ENCODE measurements at places on chromosomes 1 and 21.

- H3K36me3 ChIP-seq: no peaks in the 10 kb centered on the region
- no peak for DNase-seq
- H3K27ac ChIP-seq: no peak overlapping the region
- no peaks in the 10 kb centered on the region for H3K27me3 ChIP-seq
Observed at GRCh38 chr1:82703951-82704350, 903.2 kb downstream of the ADGRL2 start.

DNA sequence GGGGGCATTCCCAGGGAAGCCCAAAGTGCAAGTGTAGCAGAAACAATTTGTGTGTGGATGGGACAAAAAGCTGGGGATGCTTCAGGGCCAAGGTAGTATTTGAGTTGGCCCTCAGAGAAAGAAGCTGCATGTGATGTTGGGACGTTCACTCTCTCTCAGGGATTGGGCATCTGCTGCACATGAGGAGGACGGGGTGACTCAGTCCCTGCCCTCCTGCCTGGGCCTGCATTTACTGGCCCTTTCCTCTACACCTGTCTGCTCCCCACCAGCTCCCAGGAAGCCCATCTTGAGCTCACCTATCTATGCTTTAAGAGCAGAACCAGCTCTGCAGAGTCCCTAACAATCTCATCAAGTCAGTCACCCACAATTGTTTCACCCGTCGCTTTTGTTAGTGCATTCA is 23.5 kb upstream of the MPZL1 start:
- H3K27ac ChIP-seq: no peak overlapping the region
- H3K4me3 ChIP-seq: no peak overlapping the region
- peaks cover 25% of the 10 kb centered on the region for H3K4me1 ChIP-seq
- no peaks in the 10 kb centered on the region for H3K27me3 ChIP-seq

DNA sequence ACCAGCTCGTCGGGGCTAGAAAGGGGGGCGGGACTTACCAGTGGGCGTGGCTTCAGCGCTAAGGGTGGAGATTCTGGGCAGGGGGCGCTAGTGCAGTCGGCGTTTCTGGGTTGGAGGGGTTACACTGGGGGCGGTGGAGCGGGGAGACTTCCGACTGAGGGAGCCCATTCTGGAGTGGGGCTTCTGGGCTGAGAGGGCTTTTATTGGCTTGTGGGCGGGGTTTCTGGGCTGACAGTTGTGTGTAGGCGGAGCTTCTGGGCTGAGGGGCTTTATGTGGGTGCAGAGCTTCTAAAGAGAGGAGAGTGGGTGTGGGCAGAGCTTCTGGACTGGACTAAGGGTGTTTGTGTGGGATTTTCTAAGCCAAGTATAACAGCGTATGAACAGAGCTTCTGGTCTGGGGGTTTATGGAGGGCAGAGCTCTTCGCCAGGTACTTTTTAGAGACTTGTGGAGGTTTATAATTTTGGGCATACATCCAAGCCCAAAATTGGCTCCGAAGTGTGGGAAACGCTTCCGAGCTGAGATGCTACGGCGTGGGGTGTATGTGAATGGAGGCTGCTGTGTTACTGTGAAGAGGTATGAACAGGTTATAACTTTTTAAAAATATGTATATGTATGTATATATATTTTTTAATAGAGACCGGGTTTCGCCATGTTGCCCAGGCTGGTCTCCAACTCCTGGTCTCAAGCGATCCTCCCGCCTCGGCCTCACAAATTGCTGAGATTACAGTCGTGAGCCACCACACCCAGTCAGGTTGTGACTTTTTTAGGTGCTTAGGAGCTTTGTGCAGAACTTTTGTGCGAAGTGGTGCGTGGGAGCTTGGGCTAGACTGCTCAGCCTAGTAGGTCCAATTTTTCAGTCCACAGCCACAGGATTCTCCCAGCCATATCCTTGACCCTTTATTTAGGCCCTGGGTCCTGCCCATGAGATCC is 825 bp downstream of the TMEM39B start:
- no peak for DNase-seq
- H3K36me3 ChIP-seq: peaks cover 10% of the 10 kb centered on the region
- H3K4me1 ChIP-seq: peaks cover 38% of the 10 kb centered on the region
- H3K4me3 ChIP-seq: peak overlapping the region; percentile 96
- H3K27me3 ChIP-seq: no peaks in the 10 kb centered on the region

GRCh38 chr1:231272880-231273279 is 31.9 kb downstream of the GNPAT start:
- peaks cover 5% of the 10 kb centered on the region for H3K4me1 ChIP-seq
- peaks cover 22% of the 10 kb centered on the region for H3K36me3 ChIP-seq
- H3K27me3 ChIP-seq: no peaks in the 10 kb centered on the region
- DNase-seq: no peak

DNA sequence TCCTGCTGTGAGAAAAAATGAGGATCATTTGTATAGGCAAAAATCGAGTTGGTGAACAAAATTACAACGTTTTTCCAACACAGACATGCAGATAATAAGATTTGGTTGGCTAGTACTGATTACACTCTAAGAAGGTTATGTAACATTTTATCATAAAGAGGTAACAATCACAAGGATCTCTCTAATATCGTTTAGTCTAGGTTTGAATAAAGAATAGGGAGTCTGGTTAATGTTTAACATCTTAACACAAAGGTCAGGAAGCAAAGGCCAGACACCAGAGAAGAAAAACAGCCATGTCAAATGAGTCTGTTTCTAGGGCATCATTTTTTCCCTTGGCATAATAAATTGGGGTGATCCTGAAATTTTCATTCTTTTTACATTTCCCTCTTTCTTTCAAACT is 207.4 kb upstream of the CHRM3 start:
- H3K4me3 ChIP-seq: no peak overlapping the region
- DNase-seq: no peak
- no peaks in the 10 kb centered on the region for H3K36me3 ChIP-seq
- H3K27ac ChIP-seq: no peak overlapping the region
- no peaks in the 10 kb centered on the region for H3K27me3 ChIP-seq
- no peaks in the 10 kb centered on the region for H3K4me1 ChIP-seq
